Endothelial cell of umbilical vein (primary cell): ENCODE measurements at places on chromosomes 2 and 18. TPM values are rescaled to one million over a fixed set of nuclear protein-coding genes. Genes with fewer than 3 reads are reported as not detected.

- DNase-seq, result peak; percentile 35
- no peak overlapping the region for H3K27ac ChIP-seq
- no peaks in the 10 kb centered on the region for H3K4me1 ChIP-seq
These were observed 35.4 kb upstream of the EN1 start for GRCh38 chr2:118882693-118883336.

GRCh38 chr2:72235497-72236415 lies 88.1 kb upstream of the CYP26B1 start:
- no peak for DNase-seq
- no peaks in the 10 kb centered on the region for H3K36me3 ChIP-seq
- no peak overlapping the region for H3K4me3 ChIP-seq
- H3K27me3 ChIP-seq, result no peaks in the 10 kb centered on the region
- no peak overlapping the region for H3K27ac ChIP-seq
- H3K4me1 ChIP-seq, result peaks cover 8% of the 10 kb centered on the region

DNA sequence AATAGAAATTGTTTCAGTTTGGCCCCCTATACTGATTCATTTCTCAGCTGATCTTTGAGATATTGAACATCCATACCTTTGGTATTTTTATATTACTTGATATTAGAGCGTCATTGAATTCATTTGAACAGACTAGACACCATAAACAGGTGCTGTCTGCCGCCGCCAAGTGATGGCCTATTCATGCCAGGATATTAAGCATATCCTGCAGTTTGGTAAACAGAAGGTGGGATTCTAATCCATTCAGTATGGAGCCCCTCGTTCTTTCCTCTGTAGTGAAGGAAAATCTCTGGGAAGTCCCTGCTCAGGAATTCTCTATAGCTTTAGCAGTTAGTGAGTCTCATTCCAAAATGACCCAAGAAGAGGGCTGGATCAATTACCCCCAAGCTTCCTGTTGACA lies 23.0 kb upstream of the CD28 start:
- no peaks in the 10 kb centered on the region for H3K36me3 ChIP-seq
- H3K27ac ChIP-seq, result peak overlapping the region; percentile 98
- no peak overlapping the region for H3K4me3 ChIP-seq
- H3K27me3 ChIP-seq, result no peaks in the 10 kb centered on the region

GRCh38 chr18:11998193-11998592 lies 16.9 kb downstream of the IMPA2 start:
- no peaks in the 10 kb centered on the region for H3K27me3 ChIP-seq
- H3K4me1 ChIP-seq, result peaks cover 6% of the 10 kb centered on the region
- H3K27ac ChIP-seq, result no peak overlapping the region
- H3K4me3 ChIP-seq, result no peak overlapping the region
- H3K36me3 ChIP-seq, result no peaks in the 10 kb centered on the region

DNA sequence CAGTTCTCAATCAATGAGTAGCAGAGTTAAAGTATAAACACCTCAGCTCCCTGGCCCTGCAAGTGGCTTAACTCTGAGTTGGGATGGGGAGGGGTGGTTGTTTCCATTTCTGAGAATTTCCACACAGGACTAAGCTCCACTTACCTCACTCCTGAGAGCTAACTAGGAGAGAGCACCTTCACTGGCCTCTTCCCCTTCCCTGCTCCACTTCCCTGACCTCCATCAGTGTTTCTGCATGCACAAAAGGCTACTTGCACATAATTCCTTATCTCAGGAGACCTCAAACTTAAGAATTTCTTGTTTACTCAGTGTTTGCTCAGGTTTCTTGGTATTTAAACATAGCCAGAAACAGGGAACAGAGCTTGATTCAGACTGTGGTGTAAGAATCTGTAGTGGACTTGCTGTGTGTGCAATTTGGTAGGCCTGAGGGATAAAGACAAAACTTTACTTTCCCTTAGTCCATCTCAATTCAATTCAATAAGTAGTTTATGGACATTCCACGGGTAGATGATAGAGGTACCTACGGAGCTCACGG lies 97.2 kb downstream of the PID1 start:
- H3K27ac ChIP-seq, result no peak overlapping the region
- no peaks in the 10 kb centered on the region for H3K4me1 ChIP-seq
- no peaks in the 10 kb centered on the region for H3K27me3 ChIP-seq
- no peaks in the 10 kb centered on the region for H3K36me3 ChIP-seq
- DNase-seq, result no peak

DNA sequence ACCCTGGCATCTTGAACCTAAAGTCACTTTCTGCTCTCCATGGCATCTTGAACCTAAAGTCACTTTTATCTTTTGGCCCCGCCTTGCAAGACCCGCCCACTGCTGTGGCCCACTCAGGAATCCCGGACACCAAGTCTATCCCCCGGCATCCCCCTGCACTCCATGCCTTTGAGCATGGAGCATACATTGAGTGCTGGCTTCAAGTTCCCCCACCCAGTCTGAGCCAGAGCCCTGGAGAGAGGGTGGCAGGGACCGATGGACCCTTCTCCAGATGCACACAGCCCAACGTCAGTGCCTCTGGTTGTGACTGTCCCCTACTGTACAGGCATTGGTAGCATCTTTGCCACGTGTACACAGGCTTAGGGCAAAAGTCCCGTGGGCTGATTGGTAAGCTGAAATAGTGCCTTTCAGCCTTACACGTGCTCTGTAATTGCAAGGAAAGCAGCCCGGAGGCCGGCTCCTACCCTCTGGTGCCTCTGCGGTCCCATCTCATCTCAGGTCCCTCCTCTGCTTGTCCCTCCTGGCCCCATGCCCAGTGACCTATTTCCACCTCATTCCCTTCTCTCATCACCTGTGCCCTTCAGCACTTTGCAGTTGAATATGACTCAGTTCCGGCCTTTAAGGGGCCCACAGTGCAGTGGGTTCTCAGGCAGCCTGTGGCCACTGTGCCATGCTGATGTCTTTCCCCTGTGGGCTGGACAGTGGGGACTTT lies 154.0 kb downstream of the INHBB start:
- H3K4me3 ChIP-seq, result no peak overlapping the region
- H3K4me1 ChIP-seq, result no peaks in the 10 kb centered on the region
- peaks cover 21% of the 10 kb centered on the region for H3K27me3 ChIP-seq
- DNase-seq, result no peak

DNA sequence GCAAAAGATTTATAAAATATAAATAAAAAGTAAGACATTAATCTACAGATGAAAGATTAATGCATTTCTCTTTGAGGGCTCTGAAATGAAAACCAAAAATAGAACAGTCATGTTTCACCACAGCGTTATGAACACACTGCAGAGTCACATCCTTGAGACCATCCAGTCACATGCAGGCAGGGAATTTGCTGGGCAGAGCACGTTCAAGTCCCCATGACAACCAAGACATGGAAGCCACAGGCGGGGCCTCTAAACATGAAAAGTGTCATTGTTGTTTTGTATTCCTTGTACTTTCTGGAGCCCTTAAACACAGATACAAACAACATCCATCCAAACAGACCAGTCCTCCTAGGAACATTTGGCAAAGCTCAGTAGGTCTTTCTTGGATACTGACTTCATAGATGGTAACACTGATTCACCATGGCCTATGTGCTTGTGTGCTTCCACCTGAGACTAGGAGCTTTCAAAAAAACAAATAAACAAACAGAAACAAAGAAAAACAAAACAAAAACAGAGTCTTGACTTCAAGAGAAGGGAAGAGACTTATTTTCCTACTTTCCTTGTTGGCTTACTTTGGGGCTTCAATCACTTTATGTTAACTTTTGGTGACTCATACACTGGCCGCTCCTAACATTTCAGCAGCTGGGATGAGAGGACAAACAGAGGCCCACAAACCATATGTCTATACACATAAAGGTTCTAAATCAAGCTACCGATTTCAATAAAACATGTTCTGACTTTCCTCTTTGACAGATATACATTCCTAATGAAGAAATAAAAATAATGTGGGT lies 99.5 kb upstream of the CCDC85A start:
- H3K4me3 ChIP-seq, result no peak overlapping the region
- no peak for DNase-seq
- no peaks in the 10 kb centered on the region for H3K4me1 ChIP-seq
- H3K36me3 ChIP-seq, result no peaks in the 10 kb centered on the region

DNA sequence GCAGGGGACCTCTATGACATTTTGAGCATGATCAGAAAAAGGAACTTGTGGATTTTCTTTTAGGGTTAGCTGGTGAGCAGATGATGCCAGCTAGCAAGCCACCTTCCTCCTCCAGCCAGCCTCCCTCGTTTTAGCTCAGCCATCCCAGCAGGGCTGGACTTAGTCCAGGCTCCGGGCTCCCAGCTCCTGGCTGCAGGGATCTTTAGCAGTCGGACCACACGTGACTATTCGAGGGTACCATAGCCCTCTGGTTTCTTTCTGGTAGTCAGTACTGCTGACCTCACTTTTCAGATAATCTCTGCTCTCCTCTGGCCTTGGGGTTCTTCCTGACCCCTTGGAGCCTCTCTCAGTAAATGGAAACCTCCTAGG lies 31.8 kb downstream of the NCK2 start:
- no peak for DNase-seq
- no peak overlapping the region for H3K27ac ChIP-seq
- no peaks in the 10 kb centered on the region for H3K36me3 ChIP-seq
- H3K27me3 ChIP-seq, result no peaks in the 10 kb centered on the region
- peaks cover 2% of the 10 kb centered on the region for H3K4me1 ChIP-seq

DNA sequence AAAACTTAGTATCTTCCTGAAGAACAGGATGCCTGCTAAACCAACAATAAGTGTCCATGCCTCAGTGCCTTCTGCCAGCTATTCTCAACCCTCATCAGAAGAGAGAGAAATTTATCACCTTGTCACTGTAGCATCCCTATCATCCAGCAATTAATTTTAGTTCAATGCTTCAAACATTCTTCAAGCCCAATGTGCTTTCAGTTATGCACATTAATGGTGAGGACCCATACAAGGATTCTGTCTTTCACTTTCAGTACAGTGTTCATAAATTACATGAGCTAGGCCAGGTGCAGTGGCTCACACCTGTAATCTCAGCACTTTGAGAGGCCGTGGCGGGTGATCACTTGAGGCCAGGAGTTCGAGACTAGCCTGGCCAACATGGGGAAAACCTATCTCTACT lies 47.0 kb upstream of the MSH6 start:
- DNase-seq, result no peak
- H3K36me3 ChIP-seq, result no peaks in the 10 kb centered on the region
- peaks cover 15% of the 10 kb centered on the region for H3K27me3 ChIP-seq
- no peak overlapping the region for H3K27ac ChIP-seq
- H3K4me1 ChIP-seq, result no peaks in the 10 kb centered on the region

- no peaks in the 10 kb centered on the region for H3K27me3 ChIP-seq
- DNase-seq, result no peak
- no peaks in the 10 kb centered on the region for H3K4me1 ChIP-seq
- no peak overlapping the region for H3K4me3 ChIP-seq
- no peak overlapping the region for H3K27ac ChIP-seq
These were observed 14.4 kb upstream of the PSMA8 start for GRCh38 chr18:26119246-26119645.

GRCh38 chr18:53745224-53745967 lies 479.1 kb downstream of the MBD2 start:
- DNase-seq, result no peak
- H3K4me1 ChIP-seq, result no peaks in the 10 kb centered on the region
- H3K27me3 ChIP-seq, result no peaks in the 10 kb centered on the region
- H3K27ac ChIP-seq, result no peak overlapping the region
- H3K4me3 ChIP-seq, result no peak overlapping the region

DNA sequence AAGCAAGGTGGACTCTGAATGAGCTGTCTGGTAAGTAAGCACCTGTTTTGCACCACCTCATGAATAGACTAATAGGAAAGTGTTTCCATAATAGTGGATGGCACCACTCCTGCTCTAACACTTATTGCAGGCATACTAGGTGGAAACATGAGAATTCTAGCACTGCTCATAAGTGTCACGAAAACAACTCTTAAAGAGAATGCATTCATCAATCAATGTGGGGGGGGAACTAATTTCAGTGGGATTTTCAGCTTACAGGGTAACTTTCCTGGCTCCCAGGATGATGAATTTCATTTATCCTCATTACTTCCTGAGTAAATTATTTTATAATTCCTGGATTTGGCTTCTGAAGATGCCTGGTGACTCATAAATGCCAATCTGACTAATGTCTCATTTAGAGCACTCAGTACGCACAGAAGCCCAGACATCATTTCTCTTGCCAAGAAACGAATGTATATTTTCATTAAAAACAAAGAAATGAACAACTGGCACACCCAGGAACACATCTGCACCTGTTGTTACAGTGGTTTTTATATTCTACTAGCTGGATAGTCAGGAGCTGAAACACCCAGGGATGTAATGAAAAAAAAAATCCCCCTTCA lies 129.6 kb downstream of the PID1 start:
- no peaks in the 10 kb centered on the region for H3K4me1 ChIP-seq
- no peak for DNase-seq
- no peak overlapping the region for H3K4me3 ChIP-seq
- H3K27ac ChIP-seq, result no peak overlapping the region
- no peaks in the 10 kb centered on the region for H3K36me3 ChIP-seq

UGT1A3 gene
- polyA plus RNA-seq, result not detected in 2 replicates

GALNT13 gene
- 0.06 TPM in 2 replicates for polyA plus RNA-seq

ITGB6 gene
- polyA plus RNA-seq, result 0.03 and 0.05 TPM in 2 replicates

IL1RL2 gene
- 0.08 and 0.11 TPM in 2 replicates for polyA plus RNA-seq

IL1RN gene
- not detected in 2 replicates for polyA plus RNA-seq

FABP1 gene
- polyA plus RNA-seq, result not detected in 2 replicates

AQP12B gene
- polyA plus RNA-seq, result not detected in 2 replicates
